ENCODE measurements at places on chromosomes 4 and X.

- DNase-seq = no peak
Observed at GRCh38 chr4:8507196-8507570, 66.6 kb downstream of the TRMT44 start.

DNA sequence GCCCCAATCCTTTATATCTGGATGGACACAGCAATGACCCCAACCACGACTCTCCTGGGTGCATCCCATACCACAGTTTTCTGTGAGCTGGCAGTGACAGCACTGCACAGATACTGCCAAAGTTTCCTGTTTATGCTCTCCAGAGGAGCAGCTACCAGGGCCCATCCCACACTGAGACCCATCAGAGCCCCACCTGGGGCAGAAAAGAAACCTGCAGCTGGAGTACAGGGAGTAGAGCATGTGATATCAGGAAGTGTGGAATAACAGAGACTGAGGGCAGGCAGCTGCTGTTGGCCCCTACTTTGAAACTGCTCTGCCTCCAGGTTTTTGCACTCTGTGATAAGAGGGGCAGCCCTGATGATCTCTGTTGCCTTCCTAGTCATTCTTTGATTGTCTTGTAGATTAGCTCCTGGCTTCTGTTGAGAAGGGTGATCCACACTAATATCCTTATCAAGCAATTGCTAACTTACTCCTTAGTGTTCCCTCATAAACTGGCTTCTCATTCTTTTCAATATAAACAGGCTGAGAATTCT lies 526.3 kb upstream of the TECRL start:
- no peak for DNase-seq

DNA sequence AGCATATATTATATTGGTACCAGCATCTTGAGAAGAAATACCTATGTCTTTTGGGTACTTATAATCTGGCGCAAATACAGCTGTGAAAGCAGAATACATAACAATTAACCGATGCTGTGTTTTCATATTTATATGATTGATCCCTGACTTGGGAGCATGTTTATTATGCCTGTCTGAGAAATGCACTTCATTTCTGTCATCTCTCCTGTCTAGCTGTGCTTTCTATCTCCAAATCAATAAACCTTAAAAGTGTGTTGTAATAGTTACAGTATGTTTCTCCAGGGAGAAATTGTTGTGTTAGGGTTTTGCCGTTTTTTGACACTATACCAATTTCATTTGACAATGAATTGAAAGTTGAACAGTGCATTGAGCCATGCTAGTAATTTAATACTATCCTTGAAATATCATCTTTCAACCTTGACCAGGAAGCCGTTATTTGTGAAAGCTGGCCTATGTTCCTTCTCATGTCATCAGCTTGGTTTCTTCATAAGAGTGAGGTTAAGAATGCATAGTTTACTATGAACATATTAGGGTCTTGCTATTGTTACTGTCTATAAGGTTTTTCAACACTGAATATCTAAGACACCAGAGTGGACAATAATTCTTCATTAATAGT lies 206.2 kb upstream of the PCDH18 start:
- no peak for DNase-seq

- DNase-seq = no peak
Observed at GRCh38 chr4:159856451-159856850, 753.6 kb downstream of the RAPGEF2 start.

GRCh38 chr4:133464311-133464710 lies 315.2 kb downstream of the PCDH10 start:
- DNase-seq = no peak

- DNase-seq = no peak
Observed at GRCh38 chr4:88159229-88159725, 838 bp upstream of the ABCG2 start.
